ENCODE measurements at places on chromosomes 6 and 20.
A peak's percentile ranks its signal among the peaks of the same experiment; 100 is the strongest.

- no peak for DNase-seq
These were observed 108.0 kb upstream of the PDE7B start for GRCh38 chr6:135743476-135743875.

DNA sequence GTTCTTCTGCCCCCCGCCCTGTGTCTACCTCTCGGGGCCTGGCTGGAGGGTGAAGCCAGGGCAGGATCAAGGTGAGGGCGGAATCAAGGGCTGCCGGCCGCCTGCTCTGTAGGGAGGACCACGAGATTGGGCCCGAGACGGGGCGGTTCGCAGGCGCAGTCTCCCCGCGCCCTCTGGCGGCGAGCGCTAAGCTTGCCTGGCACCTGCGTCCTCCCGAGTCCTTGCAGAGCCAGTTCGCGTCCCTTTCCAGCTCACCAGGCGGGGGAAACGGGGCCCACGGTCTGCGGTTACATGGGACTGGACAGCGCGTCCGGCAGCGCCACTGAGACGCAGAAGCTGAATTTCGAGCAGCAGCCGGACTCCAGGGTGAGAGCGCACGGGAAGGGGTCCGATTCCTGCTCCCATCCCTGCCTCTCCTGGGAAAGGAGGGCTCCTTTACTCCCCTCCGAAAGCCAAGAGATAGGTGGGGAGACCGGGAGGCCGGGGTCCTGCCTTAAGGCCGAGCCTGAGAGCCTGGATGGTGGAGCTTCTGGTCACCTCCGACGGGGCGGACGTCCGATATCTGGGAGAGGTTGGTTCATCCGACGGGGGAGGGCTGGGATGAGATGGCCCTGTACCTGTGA is 3.6 kb upstream of the MATN4 start:
- peak; percentile 64 for DNase-seq

GRCh38 chr6:80357674-80358073 is 251.2 kb downstream of the BCKDHB start:
- no peak for DNase-seq

DNA sequence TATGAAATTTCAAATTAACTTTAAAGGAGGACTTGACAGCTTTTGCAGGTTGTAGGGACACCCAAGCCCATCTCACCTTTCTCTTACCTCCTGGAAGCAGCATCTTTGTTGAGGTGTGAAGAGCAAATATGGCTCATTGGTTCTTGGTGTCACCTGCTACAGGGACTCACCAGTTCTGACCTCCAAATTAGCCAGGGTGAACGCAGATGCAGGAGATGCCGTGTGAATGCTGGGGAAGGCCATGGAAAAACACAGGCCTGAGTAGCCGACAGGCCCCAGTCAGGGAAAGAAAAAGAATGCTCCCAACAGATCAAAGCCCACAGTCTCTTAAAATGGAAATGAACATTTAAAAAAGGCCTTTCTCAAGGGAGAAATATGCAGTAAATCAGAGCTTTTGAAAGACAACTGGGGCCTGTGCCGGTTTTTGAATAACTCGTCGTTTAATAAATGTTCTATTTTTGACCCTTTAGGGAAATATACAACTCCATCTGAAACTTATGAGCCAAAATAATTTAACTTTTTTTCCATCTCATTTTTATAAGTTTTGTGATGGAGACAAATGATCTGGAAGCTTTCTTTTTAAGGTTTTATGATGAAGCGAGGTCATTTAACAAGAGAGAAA is 167.5 kb downstream of the CD83 start:
- DNase-seq: no peak

DNA sequence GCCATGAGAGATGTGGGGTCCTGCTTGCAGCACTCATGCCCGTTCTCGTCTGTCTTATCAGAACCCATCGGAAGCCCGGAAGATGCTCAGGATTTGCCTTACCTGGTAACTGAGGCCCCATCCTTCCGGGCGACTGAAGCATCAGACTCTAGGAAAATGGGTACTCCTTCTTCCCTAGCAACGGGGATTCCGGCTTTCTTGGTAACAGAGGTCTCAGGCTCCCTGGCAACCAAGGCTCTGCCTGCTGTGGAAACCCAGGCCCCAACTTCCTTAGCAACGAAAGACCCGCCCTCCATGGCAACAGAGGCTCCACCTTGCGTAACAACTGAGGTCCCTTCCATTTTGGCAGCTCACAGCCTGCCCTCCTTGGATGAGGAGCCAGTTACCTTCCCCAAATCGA is 8.3 kb downstream of the PI16 start:
- peak; percentile 54 for DNase-seq

GRCh38 chr20:34268145-34268544 is 26.9 kb downstream of the ASIP start:
- DNase-seq: no peak

GRCh38 chr20:57693670-57694329 is 16.0 kb downstream of the PMEPA1 start:
- no peak for DNase-seq

- no peak for DNase-seq
These were observed 144.6 kb upstream of the TMEM170B start for GRCh38 chr6:11392778-11393507.

GRCh38 chr6:82617648-82618047 is 254.0 kb downstream of the TPBG start:
- no peak for DNase-seq

- DNase-seq: no peak
These were observed 394.8 kb upstream of the NOX3 start for GRCh38 chr6:155850408-155850841.

DNA sequence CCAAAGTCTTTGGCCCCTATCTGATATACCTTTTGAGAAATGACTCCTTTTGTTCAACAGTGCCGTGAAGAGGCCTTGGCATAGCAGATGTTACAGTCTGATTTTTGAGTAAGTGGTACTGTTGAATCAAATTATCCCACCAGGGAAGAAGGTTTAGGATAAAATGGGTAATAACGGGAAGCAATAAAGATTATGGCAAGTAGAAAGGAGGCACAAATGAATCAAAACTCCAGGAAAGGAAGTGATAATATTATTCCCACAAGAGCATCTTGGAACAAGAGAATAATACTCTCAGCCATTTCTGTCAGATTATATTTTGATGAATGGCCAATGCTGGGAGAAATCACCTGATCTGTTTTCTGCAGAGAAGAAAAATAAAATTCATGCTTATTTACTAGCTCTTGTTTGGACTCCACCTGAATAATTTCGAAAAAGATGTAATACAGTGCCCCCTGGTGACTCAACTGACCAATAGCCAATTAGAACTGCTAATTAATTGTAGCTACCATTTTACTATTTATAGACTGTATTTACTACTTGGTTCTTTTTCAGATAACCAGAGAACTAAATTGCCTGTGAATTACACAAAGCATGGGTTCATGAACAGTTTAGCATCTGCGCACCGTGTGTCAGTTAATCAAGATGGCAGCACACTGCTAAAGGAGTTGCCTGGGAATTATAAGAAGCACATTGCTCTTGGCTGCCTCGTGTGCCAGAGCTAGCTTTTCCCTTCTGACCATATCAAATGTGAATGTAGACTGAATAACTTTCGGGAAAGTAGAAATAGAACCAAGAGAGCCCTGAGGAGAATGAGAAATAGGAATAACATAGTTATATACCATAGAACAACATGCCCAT is 78.5 kb upstream of the TRDN start:
- no peak for DNase-seq

DNA sequence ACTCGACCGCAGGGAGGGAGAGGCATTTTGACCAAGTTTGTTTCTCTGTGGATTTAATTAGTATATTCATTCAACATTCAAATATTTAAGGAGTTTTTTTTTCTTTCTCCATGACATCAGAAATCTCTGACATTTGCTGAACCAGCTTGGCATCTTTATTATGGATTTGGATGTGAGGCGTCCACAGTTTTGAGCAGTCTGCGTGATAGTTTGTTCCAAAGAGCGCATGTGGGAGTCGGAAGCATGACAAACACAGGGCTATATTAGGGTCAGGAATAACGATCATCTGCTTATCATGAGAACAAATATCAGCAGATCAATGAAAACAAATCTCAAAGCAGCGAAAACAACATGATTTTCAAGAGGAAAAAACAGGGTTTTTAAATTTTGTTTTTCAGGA is 373.2 kb downstream of the CDH4 start:
- DNase-seq: no peak

- DNase-seq: no peak
These were observed 253.5 kb upstream of the JARID2 start for GRCh38 chr6:14992382-14992781.

DNA sequence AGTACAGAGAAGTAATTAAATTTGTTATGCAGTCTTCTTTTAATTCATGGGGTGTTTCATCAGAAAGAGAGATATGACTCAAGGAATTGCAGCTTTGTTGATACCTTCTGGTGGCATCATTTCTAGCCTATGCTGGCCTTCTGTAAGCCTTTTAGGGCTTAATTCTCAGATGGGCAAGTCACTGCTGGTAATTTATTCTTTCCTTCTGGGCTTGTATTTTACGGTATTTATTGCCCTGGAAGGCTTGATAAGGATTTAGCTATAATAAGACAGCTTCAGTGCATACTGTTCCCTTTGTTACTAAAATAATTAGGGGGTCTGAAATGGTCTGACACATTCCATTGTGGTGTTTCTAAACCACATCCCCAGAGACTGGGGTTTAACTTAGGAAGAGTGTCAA is 57.9 kb upstream of the EMILIN3 start:
- no peak for DNase-seq

GRCh38 chr6:53846250-53846649 is 51.4 kb downstream of the LRRC1 start:
- no peak for DNase-seq

GRCh38 chr20:1562622-1563021 is 5.1 kb upstream of the SIRPD start:
- no peak for DNase-seq

All from left hindlimb (tissue), 1 donor.